ENCODE measurements at places on chromosomes 1 and 21. TPM values are rescaled to one million over a fixed set of nuclear protein-coding genes. Genes with fewer than 3 reads are reported as not detected.

DNA sequence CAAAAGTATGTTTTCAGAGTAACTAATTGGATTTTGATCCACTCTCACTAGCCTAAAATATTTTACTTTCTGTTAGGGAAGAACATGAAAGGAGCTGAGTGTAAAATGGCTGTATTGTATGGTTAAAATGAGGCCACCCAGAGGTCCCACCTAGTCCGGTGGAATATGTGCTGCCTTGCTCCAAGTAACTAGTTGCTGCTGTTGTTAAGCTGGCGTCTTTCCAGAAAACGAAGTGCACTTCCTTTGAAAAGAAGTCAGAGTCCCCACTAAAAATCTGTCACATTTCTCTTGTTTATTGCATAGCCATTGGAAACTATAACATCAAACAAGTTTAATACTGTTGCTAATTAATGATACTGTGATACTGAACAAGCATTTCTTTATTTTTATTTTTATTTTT, 3.2 kb downstream of the SLC25A33 start:
- no peak for DNase-seq

DNA sequence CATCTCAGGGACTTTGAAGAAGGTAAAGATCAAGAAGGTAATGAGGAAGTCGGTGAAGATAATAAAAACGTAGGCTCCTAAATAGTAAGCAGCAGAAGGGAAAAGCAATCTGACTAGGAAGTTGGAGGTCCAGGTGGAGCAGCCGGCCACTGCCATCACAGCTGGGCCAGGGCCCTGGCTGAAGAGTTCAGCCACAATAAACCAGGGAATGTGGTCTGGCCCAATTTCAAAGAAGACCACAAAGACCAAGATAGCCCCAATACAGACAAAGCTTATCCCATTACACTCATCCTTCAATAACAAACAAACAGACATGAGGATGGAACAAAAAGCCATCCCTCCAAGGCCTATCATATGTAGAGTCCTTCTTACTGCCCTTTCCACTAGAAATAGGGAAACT, 18.4 kb upstream of the JAK1 start:
- no peak for DNase-seq

GRCh38 chr1:28526886-28527285, 21.0 kb downstream of the RCC1 start:
- DNase-seq = no peak

- no peak for DNase-seq
These were observed 51.3 kb downstream of the TEX35 start for GRCh38 chr1:178564086-178564782.

GRCh38 chr1:197339106-197340060, 71.3 kb downstream of the CRB1 start:
- DNase-seq = no peak

DNA sequence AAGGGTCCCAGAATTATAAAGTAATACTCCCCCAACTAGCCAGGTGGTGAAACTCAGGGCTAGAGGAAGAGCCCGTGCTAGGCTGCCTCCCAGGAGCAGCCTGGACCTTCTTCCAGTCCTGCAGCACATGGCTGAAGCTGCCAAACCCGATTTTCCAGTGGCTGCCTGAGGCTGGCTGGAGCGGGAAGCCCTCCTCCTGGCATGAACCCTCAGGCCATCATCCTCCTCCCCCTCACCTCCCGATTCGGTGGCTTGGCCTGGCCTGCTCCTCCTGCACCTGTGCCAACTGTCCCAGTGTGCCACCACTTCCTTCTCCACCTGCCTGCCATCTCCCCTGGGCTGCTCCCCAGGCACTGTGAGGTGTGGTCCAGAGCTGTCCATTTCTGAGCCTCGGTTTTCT, 3.0 kb upstream of the TSPAN1 start:
- DNase-seq = no peak

DNA sequence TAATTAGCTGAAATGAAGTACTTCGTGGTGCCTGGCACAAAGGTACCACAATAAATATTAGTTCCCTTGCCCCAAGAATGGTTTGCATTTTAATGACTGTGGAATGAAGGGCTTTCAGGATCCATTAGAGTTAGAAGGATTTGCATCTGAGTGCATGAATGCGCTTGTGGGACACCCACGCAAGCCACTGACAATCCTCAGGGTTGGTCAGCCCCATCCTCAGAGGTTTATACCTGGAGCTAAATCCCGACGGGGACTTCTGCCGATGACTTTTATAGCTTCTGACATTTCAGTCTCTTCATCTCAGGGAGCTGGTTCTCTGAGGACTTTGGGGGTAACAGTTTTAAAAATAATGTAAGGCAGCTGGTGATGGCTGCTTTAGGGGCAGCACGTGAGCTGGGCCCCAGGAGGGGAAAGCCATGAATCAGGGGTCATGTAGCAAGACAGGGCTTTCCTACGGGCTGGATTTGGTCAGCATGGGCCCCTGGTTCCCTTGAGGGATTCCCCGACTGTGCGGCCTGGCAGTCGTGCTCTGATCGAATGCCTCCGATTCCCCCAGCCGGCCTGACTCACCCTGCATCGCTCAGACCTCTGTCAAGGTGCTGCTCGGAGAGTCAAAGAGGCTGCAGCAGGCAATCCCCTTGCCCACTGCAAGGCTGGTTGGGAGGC, 20.8 kb upstream of the IL10 start:
- no peak for DNase-seq

- peak; percentile 35 for DNase-seq
These were observed 515.9 kb downstream of the PLPP3 start for GRCh38 chr1:56063461-56063860.

- DNase-seq = no peak
These were observed 3.8 kb upstream of the CA6 start for GRCh38 chr1:8941906-8942305.

DNA sequence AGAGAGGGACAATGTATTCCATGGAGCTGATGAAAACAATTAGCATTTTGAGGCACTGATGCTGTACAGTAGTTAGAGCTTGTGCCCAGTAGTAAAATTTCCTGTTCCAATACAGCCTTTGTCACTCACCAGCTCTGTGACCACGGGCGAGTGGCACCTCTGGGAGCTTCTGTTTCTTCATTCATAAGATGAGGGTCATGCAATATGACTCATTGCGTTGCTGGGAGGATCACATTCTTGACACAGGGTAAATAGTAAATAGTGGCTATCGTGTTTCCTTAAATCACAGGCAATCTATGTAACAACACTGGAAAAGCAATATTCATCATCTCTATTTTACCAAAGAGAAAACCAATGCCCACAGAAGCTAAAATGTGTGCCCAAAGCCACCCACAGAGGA, 4.5 kb upstream of the LRRC52 start:
- DNase-seq = peak; percentile 42

- no peak for DNase-seq
These were observed 96.5 kb downstream of the USP25 start for GRCh38 chr21:15826147-15826780.

- DNase-seq = no peak
These were observed 26.4 kb downstream of the CHI3L2 start for GRCh38 chr1:111253876-111254275.

DNA sequence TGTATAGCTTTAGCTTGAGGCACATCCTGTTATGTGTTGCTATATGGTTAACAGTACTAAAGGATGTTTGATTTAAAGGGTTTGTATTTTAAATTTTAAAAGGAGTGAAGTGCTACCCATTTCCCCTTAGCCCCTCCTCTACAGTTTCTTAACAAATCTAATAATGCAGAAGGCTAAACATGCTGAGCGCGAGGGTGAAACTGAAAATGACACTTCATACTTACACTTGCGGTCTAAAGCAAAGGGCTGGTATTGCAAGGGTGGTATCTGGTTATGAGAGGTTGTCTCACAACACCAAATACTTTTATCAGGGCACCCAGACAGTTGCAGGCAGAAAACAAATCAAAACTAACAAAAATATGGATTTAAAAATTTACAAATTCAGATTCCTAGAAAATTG, 172.3 kb downstream of the SIPA1L2 start:
- DNase-seq = no peak

DNA sequence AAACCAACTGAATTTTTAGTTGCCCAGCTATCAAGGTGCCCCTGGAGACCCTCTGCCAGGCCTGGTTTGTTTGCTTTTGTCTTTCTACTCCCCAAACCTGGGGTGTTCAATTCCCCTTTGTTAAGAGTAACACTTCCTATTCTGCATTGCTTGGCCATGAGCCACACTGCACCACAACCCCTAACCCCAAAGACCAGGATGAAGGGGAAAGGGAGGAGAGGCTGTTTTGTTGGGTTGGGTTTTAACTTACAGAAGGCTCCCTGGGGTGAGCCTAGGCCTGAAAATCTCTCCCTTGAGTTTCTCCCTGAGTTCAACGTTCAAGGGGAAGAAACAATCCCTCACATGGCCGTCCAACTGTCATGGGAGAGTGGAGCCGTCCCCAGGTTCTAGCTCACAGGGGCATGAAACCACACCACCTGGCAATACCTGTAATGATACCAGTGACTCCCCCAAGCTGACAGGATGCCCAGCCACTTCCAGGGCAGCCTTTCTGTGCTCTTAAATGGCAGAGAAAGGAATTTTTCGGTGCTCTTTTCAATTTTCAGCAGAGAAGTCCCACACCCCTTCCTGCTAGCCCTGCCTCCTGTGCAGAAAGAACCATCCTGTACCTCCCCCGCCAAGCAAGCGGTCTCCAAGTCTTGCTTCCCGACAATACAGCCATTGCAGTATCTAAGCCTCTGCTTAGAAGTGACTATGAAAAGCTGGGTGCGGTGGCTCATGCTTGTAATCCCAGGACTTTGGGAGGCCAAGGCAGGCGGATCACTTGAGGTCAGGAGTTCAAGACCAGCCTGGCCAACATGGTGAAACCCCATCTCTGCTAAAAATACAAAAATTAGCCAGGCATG, 14.9 kb downstream of the SLC45A3 start:
- DNase-seq = no peak

DNA sequence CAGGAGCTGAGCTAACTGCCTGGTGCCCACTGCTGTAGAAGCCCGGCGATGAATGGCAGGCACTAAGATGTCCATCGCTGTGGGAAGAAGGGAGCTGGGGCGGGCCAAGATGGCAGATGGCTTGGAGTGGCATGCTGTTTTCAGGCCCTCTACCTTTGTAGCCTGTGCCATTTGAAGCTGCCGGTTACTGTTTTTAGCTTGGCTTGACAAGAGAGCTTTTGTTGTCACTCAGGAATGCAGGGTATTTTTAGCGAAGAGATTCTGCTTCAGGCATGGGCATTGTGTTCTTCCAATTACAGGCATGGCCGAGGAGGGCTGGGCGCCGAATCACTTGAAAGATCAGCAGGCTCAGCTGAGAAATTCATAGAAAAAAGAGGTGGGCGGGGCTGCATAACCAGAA, 348.7 kb downstream of the RPS6KC1 start:
- DNase-seq = no peak

DNA sequence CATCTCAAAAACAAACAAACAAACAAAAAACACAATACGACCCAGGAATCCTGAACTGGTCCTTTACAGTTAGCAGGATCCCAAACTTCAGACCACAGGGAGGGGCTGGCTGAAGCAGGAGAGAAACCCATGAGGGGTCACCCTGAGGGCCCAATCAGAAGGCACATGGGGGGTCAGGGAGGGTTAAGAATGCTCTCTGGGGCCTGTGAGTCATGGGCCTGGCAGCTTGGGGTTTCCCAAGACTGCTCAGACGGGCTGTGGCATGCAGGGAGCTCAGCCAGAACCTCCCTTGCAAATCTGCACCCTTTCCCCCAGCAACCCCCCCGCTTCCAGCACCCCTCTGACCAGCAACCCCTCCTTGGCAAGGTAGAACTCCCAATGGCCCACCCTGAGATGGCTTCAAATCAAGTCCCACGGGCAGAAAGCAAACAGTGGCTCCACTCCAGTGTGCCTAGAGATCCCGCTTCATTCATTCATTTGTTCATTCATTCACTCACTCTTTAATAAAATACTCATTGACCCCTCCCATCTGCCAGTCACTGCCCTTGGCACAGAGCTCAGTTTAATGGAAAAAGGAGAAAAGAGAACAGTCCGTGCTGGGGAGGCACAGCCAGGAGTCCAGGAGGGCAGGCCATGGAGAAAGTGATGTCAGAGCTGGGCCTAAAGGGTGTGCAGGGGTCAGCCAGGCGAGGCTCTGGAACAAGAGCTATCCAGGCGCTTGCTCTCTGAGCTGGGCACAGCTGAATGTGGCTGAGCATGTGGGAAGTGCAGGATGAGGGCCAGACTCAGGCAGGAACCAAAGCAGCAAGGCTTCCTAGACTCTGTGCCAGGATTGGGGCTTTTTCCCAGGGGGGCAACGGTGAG, 8.2 kb downstream of the UQCRHL start:
- DNase-seq = peak; percentile 76

- DNase-seq = no peak
These were observed 9.2 kb upstream of the HHIPL2 start for GRCh38 chr1:222557148-222557547.

DNA sequence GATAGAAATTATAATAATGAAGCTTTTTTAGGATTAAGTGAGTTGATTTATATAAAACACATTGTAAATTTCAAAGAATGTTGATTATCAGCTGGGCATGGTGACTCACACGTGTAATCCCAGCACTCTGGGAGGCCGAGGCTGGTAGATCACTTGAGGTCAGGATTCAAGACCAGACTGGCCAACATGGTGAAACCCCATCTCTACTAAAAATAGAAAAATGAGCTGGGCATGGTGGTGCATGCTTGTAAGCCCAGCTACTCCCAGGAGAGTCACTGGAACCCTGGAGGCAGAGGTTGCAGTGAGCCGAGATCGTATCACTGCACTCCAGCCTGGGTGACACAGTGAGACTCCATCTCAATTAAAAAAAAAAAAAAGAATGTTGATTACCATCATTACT, 18.4 kb downstream of the ADAMTS1 start:
- no peak for DNase-seq

- no peak for DNase-seq
These were observed 25.2 kb upstream of the RABGAP1L start for GRCh38 chr1:174134003-174134659.

GRCh38 chr1:39065542-39065941, 39.4 kb downstream of the NDUFS5 start:
- DNase-seq = no peak

- no peak for DNase-seq
These were observed 193.1 kb downstream of the RYR2 start for GRCh38 chr1:237235091-237235490.

DNA sequence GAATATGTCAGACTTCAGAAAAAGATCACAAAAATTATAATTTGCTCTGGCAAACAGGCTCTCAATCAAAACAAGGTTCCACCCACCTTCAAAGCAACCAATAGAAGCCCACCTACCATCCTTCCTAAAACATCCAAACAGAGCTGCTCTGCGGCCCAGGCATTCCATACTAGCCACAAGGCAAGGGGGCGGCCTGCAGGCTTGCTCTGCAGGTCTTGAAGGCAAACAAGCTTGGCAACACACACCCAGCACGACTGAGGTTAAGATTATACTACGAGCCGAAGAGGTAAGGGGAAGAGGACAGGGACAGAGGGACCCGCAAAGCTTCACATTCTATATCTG, 207.3 kb downstream of the SLC45A1 start:
- no peak for DNase-seq

ZNF326 gene
- 5.9 TPM for total RNA-seq

UQCRHL gene
- total RNA-seq = 1.8 TPM

DIO1 gene
- not detected for total RNA-seq

KRTAP10-9 gene
- total RNA-seq = not detected

OR2L3 gene
- not detected for total RNA-seq

PFKFB2 gene
- 52.2 TPM for total RNA-seq

LIN9 gene
- 1.5 TPM for total RNA-seq

S100A14 gene
- total RNA-seq = 0.22 TPM

KCNJ9 gene
- total RNA-seq = not detected

PADI2 gene
- total RNA-seq = 198 TPM
